ENCODE measurements at places on chromosomes 1 and 21.

DNA sequence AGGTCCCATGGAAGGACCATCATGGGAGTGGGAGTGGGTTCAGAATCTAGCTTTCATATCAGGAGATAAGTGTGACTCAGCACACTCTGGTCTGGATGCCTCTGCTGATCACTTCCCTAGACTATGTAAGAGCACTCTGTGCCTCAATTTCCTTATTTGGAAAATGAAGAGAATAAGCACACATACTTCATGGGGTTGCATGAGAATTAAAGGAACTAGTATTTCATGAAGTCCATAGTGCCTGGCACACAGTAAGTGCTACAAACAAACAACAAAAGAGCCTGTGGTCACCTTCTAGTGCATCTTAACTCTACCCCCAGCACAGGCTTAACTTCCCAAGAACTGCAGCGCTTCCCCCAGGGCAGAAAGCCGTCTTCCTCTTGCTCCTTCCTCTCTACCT, 9.6 kb upstream of the IL20 start:
- no peak for DNase-seq

- no peak for DNase-seq
Measured at GRCh38 chr1:115640384-115640783, 1.4 kb upstream of the VANGL1 start.

GRCh38 chr21:45336870-45337269, 49.2 kb upstream of the POFUT2 start:
- no peak for DNase-seq

DNA sequence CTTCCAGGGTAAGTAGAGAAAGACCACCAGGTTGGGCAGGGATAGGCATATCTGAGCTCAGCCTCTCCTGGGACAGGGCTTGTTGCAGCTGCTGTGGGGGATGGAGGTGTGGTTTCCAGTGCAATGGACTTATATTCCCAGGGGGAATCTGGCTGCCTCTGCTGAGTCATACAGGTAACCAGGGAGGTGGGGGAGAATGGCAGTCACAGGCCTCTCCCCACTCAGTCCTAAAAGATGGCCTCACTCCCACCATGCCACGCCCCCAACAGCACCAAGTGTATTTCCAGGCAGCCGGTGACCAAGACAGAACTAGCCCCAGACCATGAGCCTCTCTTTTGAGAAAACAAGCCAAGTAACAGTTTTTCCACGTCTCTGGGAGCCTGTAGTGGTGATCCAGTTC, 1240.7 kb downstream of the BRINP3 start:
- no peak for DNase-seq

- peak; percentile 82 for DNase-seq
Measured at GRCh38 chr1:113142791-113143190, 69.8 kb downstream of the LRIG2 start.

GRCh38 chr1:39369565-39369964, 121.9 kb upstream of the BMP8A start:
- DNase-seq = no peak

- no peak for DNase-seq
Measured at GRCh38 chr1:7581754-7582459, 189.2 kb upstream of the VAMP3 start.

DNA sequence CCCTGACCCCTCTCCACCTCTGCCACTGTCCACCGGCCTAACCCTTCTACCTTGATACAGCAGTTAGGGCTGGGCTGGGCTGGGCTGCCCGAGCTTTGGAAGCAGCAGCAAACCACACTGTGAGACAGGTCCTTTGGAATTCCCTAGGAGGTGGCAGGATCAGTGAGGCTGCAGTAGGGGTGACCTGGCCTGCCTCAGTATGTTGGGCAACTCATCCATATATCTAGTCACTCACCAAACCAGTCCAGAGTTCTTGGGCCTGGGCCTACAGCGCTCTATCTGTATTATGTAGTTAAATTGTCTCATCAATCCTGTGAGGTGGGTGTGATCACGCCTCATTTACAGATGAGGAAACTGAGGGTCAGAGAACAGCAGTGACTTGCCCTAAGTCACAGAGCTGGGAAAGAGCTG, 13.3 kb upstream of the SYNC start:
- no peak for DNase-seq

DNA sequence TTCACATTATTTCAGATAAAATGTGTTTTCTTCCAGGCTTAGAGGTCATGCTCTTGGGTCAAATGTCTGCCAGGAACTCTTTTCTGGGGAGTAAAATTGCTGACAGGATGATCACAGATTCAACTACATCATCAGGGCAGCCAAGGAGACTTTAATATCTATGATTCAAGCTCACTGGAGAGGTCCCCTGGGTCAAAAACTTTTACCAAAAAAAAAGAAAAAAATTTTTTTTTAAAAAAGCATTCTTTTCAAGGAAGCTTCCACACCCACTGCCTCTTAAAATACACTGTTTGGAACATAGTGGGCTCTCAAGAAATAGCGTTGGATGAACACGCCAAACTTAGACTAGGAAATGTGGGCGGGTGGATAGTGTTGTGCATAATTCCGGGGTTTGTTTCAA, 81.3 kb downstream of the TIAM1 start:
- DNase-seq = no peak

- peak; percentile 23 for DNase-seq
Measured at GRCh38 chr1:183567584-183567983, 22.7 kb downstream of the NCF2 start.

GRCh38 chr1:55301912-55302311, 86.7 kb upstream of the USP24 start:
- no peak for DNase-seq

DNA sequence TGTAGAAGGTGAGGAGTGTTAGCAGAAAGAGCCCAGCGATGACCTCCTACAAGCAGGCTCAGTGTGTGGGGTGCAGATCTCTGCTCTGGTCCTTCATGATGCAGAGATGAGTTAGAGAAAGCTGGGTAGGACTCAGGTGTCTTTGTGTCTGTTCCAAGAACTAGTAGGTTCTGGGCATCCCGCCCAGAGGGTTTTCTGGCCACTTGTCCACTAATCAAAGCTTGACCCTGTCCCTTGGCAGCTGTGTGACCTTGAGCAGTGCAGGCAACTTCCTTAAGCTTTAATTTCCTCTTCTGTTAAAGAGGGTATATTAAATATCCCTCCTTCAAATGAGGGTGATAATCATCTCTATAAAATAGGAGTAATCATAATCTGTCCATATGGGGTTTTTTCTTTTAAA, 54.7 kb upstream of the WNT4 start:
- DNase-seq = no peak

DNA sequence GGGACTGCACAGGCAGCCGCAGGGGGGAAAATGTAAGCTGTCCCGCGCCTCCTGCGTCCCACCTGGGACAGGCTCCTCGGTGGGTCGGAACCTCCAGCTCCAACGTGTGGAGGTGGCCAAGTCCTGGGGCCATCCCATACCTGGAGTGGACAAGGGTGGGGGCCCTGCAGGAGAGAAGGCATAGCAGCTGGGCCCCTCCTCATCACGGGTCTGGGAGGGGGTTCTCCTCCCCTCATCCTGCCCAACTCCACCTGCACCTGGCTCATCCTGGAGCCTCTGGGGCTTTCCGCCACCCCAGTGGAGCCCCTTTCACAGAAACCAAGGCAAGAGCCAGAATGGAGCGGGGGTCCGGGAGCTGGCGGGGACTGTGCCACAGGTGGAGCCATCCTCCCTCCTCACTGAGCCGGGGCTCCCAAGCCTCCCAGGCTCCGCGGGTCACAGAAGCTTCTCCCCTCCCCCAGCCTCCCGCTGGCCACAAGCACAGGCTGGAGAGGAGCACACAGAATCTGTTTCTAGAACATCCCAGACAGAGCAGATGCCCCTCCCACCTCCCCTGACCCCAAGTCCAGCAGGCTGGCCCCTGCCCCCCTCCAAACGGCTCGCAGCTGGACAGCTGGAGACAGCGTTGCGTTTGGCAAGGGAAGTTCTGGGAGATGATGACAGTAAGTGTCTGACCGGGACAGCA, 65.8 kb downstream of the MEGF6 start:
- no peak for DNase-seq

GRCh38 chr1:234260578-234260977, 112.7 kb upstream of the COA6 start:
- no peak for DNase-seq

GRCh38 chr1:187839873-187840272, 1011.1 kb downstream of the PLA2G4A start:
- DNase-seq = no peak

DNA sequence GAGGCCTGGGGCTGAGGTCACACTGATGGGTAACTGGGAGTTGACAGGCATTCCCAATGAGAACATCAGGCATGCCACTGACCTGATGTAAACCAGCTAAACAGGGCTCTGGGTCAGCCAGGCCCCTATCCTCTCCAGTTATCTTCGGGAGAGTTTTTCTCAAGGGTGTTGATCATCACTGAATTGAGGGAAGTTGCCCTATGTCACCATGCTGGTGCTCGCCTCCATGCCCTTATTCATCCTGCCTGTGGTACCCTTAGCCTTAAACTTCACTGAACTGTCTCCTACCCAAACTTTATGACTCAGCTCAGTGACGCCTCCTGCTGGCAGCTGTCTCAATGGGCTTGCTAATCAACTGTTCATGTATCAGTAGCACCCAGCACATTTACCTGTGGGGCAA, 80.7 kb upstream of the TNR start:
- no peak for DNase-seq

- DNase-seq = no peak
Measured at GRCh38 chr1:179445593-179445992, 79.8 kb downstream of the AXDND1 start.

- DNase-seq = peak; percentile 31
Measured at GRCh38 chr1:161440312-161440894, 64.9 kb upstream of the FCGR2A start.

DNA sequence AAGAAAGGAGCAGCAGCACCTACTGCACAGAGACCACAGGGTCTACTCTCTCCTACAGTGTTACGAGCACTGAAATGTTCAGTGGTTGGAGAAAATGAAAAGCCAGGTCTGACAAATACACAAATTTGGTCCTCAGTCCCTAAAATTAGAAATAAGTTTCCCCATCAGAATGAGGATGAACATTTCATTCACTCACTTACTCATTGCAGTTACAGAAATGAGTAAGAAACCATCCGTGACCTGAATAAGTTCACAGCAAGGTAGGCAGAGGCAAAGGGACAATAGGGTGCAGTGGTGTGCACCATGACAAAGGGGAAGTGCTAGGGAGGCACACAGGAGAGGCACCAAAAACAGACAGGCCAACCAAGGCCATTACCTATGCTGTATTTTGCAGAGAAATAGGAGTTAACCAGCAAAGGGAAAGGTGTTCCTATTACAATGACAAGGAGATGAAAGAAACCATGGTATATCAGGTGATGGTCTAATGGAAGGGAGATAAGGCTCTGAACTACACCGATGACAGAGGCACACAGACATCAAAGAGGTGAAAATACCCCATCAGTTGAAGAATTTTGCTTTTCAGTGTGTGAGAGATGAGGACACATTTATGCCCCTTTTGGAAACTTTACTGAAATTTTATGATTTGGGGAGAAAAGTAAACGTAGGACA, 29.4 kb downstream of the VAV3 start:
- DNase-seq = no peak

DNA sequence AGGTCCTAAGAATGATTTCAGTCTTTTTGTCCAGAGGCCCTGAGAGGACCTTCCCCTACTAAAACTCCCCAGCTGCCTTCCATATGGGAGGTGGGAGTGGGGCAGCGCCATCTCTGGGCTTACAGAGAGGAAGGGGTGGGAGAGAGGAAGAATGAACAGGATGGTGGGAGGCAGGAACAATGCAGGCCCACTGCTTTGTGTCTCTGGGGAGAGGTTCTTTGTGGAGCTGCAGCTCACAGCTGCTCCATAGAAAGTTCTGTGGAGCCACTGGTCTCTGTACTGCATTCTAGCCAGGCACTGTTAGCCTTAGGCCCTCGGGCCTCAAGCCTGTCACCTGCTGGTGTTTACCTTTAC, 43.6 kb upstream of the A3GALT2 start:
- peak; percentile 19 for DNase-seq

- DNase-seq = no peak
Measured at GRCh38 chr1:192587386-192588266, 12.1 kb downstream of the RGS1 start.

DNA sequence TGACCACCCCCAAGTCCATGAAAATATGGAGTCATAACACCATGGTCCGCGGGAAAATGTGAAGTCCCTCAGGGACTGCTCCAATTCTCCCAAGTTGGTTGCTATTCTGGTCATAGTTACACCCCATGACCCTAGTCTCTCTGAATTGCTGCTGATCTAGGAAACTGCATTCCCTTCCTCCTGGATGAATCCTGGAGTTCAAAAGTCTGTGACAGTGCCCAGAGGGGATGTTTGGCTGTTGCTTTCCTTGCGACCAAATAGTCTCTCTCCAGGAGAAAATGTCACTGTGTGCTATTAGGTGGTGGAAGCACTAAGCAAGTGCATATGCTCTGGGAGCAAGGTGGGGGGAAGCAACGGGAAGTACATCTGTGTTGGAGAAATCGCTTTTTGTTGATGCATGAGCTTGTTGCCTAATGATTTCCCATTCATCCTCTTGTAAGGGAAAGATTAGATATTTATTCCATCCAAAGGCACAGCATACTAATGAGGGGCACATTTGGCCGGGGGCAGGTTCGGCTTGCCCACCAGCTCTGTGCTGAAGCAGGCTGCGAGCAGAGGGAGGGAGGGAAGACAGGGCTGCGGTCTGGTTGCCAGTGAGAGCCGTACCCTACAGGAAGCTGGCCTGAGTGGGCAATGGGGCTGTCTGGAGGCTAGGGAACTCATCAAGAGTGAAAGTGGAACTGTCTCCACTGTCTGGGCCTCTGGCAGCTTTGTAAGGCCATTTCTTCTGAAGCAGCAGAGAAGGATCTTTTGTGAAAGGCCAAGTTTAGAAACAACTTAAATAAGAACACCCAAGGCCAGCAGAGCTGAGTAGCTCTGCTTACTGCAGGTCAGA, 27.2 kb downstream of the SYT6 start:
- DNase-seq = no peak
